ENCODE measurements at places on chromosomes 3 and 15.
A peak's percentile ranks its signal among the peaks of the same experiment; 100 is the strongest.

DNA sequence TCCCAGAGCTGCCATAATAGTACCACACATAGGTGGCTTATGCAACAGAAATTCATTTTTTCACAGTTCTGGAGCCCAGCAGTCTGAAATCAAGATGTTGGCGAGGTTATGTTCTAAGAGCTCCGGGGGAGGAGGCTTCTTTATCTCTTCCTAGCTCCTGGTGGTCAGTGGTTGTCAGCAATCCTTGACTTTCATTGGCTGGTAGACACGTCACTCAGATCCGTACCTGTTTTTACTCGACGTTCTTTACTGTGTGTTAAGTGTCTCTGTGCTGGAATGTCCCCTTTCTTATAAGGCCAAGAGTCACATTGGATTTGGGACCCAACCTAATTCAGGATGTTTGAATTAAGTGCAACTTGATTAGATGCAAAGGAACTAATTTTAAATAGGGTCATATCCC, 218.5 kb upstream of the CNTN3 start:
- DNase-seq = no peak

DNA sequence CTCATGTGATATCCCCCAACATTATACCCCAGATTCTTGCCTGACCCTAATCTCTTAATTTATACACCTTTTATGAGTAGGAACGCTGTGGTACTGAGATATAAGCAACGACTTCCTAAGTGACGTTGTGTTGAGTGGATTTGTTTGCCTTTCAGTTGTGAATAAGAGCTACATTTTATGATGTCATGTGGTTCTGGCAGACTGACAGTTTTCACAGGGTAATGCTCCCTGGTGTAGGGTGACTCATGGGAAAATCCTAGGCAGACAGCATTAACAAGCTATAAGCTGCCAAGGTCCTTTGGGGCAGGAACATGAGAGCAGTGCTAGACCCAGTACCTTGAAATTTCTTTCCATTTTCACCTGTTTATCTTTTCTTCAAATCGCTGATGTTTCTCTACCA, 11.2 kb downstream of the C3orf52 start:
- peak; percentile 96 for DNase-seq

DNA sequence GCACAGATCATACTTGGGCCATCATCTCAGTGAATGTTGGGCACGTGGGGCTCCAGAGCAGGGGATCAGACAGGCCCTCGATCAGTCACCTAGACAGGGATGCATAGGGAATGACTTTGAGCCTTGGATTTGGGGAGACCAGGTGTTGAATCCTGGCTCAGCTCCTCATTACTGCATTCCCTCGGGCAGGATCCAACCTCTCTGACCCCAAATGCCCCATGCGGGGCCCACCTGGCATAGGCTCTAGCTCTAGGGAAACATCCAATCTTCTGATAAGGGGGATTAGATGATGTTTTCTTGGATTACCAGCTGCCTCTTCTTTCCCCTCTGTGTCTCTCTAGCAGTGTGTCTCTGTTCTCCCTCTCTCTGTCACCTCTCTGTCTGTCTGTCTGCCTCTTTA, 22.7 kb downstream of the LOXL1 start:
- no peak for DNase-seq

DNA sequence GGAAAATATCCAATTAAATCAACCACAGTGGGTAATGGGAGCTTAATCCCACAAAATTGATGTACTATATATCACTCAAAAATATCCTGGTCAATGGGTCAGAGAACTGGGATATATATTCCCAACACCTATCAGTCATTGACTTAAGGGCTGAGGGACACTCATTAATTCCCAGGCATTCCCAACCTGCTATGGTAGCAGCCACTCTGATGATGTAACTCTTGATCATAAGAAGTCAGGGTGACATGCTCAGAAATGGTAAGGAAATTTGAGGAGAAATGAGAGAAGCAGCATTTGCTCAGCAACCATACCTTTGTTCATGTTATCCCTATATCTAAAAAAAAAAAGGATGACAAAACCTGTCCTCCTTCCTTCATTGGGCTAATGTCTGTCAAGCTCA, 3.1 kb upstream of the PLOD2 start:
- no peak for DNase-seq

- peak; percentile 94 for DNase-seq
Observed at GRCh38 chr3:162525066-162525742, 1028.6 kb downstream of the OTOL1 start.

GRCh38 chr3:23404246-23404645, 201.1 kb downstream of the UBE2E2 start:
- DNase-seq = no peak

DNA sequence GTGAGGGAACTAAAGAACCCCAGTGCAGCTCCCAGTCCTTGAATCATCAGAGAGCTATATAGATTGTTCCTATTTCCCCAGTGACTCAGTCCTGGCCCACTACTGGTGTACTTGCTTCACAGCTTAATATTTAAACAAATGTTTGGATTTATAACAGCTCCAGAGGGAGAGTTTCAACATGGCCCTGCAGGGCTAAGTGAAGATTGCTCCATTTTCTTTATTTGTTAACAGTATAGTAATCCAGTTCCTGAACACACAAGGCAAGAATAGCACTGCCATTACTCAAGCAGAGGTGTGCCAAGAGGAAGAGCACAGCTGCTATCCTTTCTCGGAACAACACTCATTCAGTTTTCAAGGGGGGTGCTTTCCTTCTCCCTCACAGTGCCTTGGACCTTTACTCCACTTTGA, 6.5 kb downstream of the SQOR start:
- peak; percentile 83 for DNase-seq

DNA sequence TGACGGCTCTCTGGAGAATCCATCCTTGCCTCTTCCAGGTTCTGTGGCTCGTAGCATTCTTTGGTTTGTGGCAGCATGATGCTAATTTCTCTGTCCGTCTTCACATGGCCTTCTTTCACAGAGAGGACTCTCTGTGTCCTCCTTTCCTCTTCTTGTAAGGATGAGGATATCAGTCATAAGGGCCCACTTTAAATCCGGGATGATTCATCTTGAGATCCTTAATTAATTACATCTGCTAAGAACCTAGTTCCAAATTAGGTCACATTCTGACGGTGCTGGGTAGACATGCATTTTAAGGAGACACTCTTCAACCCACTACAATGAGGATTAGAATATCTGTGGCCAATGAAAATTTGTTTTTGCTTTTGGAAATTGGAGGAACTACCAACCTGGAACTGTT, 15.7 kb upstream of the GXYLT2 start:
- DNase-seq = peak; percentile 82

DNA sequence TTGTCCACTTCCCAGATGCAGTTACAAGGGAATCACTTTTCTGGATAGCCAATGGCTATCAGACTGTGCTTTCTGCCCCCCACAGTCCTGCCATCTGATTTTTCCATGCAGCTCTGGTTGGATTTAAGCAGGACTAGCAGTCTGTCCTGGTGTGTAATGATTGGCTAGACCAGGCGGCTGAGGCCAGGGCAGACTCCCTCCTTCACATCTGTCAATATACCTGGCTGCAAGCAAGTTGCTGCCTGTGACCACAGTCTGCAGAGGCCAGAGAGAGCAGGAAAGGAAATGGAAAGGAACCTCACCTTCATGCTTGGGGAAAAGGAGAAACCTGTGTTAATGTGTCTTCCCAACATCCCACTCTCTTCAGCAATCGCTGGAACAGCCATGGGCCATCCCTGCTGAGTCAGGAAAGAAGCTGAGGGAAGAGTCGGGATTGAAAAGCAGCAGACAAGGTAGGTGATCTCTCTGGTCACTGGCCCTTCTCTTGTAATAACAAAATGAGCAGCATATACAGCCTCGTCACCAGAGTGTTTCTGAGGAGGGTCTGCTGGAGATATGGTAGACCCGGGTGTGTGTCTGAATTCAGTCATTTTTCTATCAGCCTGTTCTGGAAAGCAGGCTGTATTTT, 126.7 kb upstream of the PHLDB2 start:
- DNase-seq = no peak

DNA sequence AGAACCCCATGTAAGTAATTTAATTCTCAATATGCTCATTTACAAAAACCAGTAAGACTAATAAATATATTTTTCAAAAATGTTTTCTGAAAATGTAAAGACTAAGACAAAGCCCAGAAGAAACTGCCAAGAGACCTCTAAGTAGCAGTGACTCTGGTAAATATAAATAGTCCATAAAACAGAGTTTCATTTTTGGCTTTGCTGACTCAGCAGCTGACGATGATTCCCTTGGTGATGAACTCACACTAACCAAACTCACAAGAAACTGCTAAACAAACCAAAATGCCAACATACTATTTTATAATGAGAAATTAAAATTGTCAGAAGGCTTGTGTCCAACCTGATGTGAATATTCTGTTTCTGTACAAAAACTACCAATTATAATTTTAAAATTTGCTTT, 31.5 kb upstream of the IMPG2 start:
- DNase-seq = no peak

Data from fibroblast of skin of left biceps (primary cell).